Mammary epithelial cell (primary cell): ENCODE measurements at places on chromosomes 2 and 18. TPM values are rescaled to one million over a fixed set of nuclear protein-coding genes. Genes with fewer than 3 reads are reported as not detected.

GRCh38 chr2:241069821-241070281, 32.2 kb downstream of the MTERF4 start:
- no peak for DNase-seq

The TMEM169 gene
- polyA plus RNA-seq, result 0.15 TPM

GRCh38 chr2:240846873-240847595, 21.6 kb upstream of the AGXT start:
- no peak for DNase-seq

DNA sequence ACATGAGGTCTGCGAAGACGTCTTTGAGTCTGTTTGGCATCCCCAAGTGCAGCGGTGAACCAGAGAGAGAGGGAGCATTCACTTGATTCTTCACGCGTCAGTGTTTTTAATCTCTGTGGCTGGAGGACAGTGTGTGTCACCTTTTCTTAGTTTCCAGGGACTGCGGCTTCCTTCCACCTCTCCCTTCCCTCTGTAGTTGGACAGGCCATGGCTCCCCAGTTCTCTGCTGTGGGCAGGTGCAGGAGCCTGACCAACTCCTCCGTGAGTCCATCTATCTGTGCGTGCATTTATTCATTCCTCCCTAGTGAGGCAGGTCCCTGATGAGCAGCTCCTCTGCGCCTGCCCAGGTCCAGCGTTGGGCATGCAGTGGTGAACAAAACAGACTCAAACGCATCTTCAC, 42.9 kb downstream of the AGAP1 start:
- DNase-seq, result no peak

GRCh38 chr2:180314086-180314485, 307.0 kb upstream of the CWC22 start:
- no peak for DNase-seq

- DNase-seq, result peak; percentile 74
Observed at GRCh38 chr18:59954755-59955156, 55.0 kb downstream of the PMAIP1 start.

DNA sequence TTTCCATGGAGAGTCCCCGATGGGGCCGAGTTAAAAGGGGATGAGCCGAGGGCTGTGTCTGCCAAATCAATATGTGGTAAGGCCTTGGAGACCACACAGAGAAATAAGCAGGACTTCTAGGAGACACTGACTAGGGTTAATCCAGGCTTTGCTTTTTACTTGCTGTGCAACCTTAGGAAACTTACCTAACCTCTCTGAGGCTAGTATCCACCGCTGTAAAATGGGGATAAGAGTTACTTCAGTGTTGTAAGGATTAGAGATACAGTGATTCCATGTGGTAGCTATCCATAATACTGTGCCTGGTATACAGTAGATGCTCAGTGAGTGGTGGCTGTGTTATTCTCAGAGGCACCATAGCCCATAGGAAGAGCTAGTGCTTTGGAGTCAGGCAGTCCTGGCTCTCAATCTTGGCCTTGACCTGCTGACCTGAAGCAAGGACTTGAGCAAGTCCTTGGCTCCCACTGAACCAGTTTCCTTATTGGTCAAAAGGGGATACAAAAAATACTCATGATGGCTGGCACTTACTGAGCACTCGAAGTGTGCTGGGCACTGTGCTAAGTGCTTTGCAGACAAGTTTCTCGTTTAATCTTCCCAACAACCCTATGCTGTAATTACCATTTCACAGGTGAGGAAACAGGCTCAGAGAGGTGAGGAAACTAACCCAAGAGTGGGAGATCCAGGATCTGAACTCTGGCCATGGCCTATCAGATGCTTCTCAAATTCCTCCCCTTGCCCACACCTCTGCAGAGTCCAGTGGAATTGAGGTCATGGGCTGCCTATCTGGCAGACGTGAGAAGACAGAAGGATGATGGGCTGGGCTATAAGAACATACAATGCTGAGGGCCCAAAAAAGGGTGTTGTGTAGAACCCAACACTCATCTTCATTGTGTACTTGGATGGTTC, 12.0 kb upstream of the DES start:
- no peak for DNase-seq

The ARMC9 gene
- polyA plus RNA-seq, result 21.0 TPM

The GALR1 gene
- not detected for polyA plus RNA-seq

The EFR3B gene
- 0.02 TPM for polyA plus RNA-seq

DNA sequence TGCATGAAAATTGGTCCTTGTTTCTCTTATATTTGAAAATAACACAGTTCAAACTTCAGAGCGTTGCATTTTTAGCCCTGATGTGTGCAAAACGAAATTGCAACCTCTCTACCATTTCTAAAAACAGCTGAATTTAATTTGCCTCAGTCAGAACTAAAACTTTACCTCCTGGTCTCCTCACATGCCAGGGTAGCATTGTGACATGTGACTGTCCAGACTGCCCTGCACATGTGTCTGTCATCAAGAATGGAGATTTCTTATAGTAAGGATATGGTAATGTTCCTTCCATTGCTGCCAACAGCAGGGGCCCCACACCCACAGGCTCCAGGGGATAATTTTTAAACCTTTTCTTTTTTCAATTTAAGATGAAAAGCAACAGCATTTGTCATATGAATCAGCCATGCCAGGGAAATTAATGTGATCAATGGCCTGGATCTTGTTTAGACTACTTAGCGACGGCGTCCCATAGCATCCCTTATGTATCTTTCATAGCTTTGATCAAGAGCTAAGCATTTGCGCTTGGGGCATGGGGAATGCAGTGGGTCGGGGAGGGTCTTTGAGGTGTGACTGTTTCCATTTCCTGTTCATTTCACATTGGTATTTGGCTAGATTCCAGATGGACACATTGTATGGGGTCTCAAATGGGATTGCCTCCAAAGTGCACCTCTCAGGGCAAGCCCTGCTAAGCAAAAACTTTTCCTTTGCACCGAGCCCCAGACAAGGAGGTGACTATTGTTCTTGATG, 92.4 kb upstream of the RASGRP3 start:
- no peak for DNase-seq

The LHCGR gene
- polyA plus RNA-seq, result not detected
